ENCODE measurements at places on chromosomes 4 and X. TPM values are rescaled to one million over a fixed set of nuclear protein-coding genes. Genes with fewer than 3 reads are reported as not detected.

GRCh38 chr4:112978691-112979472, 70.6 kb upstream of the ANK2 start:
- DNase-seq = no peak

DNA sequence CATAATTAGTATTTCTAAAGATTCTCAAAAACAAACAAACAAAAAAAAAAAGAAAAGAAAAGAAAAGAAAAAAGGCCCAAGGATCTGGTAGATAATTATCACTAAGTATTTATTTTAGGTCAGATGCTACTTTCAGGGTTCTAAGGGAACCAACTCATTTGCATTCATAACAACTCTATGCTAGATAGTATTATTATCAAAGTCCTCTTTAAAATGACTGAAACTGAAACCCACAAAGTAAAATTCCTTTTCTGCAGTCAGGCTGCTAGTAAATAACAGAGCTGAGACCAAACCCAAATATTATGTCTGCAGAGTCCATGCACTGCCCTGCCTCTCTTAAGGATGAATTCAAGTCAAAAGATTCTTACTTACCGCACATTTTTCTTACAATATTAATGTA, 38.3 kb upstream of the MAPK10 start:
- DNase-seq = no peak

GRCh38 chrX:131565909-131566308, 22.0 kb downstream of the OR13H1 start:
- DNase-seq = no peak

DNA sequence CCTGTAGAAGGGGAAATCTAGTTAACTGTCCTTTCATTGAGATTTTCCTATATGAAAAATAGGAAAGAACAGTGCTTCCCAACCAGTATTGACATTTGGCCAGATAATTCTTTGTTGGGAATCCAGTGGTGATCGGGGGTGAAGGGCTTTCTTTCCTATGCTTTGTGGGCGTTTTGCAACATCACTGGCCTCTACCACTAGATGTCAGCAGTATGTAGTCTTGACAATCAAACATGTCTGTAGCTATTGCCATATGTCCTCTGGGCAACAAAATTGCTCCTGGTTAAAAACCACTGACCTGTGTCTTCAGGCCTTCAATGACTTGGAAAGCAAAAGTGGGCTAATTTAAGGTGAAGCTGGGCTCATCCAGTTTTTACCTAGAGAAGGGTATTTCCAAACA, 658.5 kb downstream of the DACH2 start:
- DNase-seq = no peak

Gene RNF175
- 1.0 TPM for total RNA-seq

GRCh38 chr4:70706044-70706461, 15.7 kb upstream of the RUFY3 start:
- DNase-seq = no peak

Data from aorta (tissue), 5 donors.